NCI-H2029 treated with DMSO at 0.1 percent for 48 hours (cell line): ENCODE measurements at places on chromosomes 11 and 22.

DNA sequence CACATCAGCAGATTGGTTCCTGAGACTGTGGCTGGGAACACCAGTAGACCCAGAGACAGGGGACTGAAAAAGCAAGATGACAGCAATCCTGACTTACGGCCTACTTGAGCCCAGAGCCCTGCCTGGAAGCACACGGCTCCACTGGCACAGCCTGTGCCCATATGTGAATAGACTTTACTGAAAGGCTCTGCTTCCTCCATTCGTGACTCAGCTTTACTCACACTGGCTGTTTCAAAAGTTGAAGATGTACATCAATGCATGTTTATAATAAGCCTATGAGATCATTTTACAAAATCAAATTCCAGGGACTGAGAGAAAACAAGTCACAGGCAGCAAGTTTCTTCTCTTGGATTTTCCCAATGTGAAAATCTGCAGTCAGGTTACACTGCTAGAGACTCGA, 134.6 kb upstream of the TEAD1 start:
- no peak for DNase-seq

GRCh38 chr22:45571089-45571488, 68.4 kb downstream of the FBLN1 start:
- DNase-seq: no peak

GRCh38 chr22:45102896-45103420, 60.8 kb upstream of the NUP50 start:
- DNase-seq: no peak

GRCh38 chr11:75872887-75873416, 57.9 kb downstream of the UVRAG start:
- no peak for DNase-seq

- DNase-seq: no peak
Measured at GRCh38 chr11:131618201-131618600, 247.8 kb downstream of the NTM start.
